ENCODE measurements at places on chromosomes 2 and 18.

DNA sequence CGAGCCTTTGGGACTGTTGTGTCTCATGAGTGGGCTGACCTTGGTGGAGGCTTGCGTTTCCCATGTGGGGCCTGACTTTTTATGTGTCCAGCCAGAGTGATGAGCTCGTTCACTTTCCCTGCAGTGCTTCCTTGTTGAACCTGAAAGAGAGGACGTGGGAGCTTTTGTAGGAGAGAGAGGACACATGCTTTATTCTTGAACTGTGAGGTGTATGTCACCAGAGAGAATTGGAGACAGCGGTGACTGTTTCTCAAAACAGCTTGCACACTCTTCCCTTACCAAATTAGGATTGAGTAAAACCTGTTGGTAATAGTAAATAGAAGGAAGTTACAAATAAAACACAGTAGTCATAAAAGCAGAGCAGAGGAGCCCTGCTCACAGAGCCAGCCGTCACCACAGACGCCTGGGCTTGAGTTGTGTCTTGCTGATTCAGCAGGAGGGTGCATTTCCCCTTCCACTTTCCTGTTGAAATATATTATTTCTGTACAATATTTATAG is 60.7 kb downstream of the INPP4A start:
- DNase-seq, result no peak

DNA sequence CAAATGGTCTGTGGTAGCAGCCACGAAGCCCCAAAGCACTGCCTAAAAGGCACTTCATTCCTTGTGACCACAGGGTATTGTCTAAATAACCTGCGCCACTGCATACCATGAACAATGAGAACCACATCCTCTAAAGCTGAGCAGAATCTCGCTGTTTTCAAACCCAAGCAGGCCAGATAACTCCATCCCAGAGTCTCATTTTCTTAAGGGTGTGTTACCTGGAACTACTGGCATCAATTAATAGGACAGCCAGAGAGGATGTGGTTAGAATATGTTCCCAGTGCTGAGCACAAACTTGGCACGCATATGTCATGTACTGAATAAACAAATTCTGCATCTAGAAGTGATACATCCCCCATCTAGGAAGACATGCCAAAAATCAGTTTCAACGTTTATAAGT is 13.0 kb downstream of the VPS4B start:
- peak; percentile 55 for DNase-seq

- no peak for DNase-seq
Measured at GRCh38 chr2:166167449-166167848, 39.6 kb upstream of the SCN1A start.

GRCh38 chr2:238905224-238905623 is 57.3 kb downstream of the TWIST2 start:
- DNase-seq, result no peak

GRCh38 chr18:3425446-3425845 is 24.5 kb upstream of the TGIF1 start:
- no peak for DNase-seq

DNA sequence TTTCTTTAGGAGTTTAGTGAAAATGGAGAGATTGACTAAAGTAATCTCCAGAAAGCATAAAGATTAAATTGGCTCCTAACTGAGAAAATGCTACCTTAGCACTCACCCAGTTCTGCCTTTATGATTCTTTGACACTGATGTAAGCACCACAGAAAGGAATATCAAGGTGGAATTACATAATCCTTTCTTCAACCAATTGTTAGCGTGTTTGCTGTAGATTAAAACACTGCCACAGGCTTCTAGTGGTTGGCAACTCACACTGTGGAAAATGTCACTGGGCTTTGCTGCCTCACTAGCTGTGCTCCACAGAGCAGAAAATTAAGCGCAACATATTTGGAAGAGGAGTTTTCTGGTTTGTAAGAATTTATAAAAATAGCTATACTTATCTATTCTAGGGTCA is 104.1 kb downstream of the DLGAP1 start:
- DNase-seq, result no peak

- no peak for DNase-seq
Measured at GRCh38 chr2:181255651-181256050, 201.5 kb upstream of the ITGA4 start.

DNA sequence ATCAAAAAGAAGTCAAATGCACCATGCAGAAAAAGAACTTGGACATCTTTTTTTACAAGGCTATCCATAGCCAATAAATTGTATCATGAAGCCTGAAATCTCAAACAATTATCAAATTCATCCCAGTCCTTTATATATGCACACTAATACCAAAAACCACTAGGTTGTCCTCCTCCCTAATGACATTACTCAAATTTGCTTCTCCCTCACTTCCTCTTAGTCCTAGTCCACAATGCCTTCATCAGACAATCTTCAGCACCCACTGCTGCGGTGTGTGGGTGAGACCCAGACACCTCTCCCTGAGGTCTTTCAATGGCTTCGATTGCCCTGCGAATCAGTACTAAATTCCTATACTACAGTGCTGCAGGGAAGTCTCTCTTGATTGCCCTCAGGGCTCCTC is 58.1 kb downstream of the CLASP1 start:
- DNase-seq, result no peak

DNA sequence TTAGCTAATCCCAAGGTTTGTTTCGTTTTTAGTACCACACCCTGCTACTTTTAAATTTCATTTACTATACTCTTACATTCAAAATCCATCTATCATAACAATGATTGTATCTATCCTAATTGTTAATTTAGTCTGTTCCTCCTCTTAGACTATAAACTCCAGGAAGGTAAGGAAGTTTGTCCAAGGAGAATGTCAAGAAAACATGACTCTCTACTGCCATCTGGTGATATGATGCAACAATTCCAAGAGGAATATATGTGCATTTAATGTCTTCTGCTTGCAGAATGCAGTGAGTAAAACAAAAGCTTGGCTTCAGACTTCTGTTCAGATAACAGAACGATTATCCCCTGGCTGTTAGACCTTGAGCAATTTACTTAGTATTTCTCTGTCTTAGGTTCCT is 1267.1 kb downstream of the LRP1B start:
- DNase-seq, result no peak

- DNase-seq, result no peak
Measured at GRCh38 chr2:147782141-147782930, 62.5 kb upstream of the ACVR2A start.

DNA sequence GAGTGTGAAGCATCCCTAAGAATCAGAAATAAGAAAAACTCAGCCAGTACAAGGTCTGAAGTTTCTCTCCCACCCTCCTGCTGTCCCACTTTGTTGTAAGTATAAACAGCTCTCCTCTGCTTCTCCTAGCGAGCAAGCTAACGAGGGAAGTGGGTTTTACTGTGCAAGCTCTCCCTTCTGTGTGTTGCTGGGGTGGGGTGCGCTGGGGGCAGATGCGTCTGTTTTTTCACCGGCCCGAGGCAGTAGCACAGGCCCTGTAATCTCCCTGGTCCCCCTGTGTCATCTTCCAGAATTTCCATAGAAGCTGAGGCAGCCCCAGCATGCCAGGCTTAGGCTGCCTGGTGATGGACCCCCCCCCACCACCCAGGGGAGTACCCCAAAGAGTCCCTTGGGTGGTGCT is 9.4 kb upstream of the CXCR4 start:
- no peak for DNase-seq

DNA sequence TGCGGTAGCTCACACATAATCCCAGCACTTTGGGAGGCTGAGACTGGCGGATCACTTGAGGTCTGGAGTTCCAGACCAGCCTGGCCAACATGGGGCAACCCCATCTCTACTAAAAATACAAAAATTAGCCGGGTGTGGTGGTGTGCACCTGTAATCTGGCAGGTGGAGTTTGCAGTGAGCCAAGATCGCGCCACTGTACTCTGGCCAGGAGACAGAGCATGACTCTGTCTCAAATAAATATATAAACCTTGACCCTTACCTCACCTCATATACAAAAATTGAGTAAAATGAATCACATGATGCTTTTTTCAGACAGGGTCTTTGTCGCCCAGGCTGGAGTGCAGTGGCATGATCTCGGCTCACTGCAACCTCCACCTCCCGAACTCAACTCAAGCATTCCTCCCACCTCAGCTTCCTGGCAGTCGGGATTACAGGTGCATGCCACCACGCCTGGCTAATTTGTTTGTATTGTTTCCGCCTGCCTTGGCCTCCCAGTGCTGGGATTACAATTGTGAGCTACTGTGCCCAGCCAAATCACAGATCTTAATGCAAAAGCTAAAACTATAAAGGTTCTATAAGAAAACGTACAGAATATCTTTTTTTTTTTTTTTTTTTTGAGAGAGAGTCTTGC is 25.3 kb downstream of the XPO1 start:
- no peak for DNase-seq

GRCh38 chr2:57479981-57480380 is 566.6 kb upstream of the VRK2 start:
- no peak for DNase-seq

DNA sequence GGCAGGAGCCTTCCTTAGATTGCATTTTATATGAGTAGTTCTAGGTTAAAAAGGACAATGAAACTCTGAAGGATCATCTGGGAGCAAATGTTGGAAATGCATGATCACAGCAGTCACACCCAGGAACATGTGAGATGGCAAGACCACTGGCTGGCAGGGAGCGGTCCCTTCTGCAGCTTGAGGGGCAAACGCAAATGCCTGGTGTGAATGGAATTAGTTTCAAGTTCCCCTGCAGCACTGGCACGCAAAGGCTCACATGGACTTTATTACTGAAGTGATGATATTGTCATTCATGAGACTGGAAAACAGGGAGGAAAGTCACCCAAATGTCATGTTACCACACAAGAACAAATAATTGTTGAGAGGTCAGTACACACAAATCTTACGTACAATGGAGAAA is 223.3 kb downstream of the FBXO15 start:
- no peak for DNase-seq

DNA sequence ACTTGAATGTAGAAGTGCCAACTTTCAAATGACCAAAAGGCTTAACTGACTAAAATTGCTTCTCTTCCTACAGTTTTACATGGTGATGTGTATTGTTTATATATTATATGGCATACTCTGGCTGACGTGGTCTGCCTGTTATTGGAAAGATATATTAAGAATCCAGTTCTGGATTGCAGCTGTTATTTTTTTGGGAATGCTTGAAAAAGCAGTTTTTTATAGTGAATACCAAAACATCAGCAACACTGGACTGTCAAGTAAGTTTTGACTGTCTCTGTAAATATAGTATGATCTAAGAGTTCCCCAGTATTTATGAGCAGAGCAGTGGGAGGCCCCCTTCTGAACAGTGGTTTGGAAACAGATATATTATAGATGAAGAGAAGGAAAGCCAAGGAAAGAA is 26.2 kb downstream of the TMEM87B start:
- no peak for DNase-seq

DNA sequence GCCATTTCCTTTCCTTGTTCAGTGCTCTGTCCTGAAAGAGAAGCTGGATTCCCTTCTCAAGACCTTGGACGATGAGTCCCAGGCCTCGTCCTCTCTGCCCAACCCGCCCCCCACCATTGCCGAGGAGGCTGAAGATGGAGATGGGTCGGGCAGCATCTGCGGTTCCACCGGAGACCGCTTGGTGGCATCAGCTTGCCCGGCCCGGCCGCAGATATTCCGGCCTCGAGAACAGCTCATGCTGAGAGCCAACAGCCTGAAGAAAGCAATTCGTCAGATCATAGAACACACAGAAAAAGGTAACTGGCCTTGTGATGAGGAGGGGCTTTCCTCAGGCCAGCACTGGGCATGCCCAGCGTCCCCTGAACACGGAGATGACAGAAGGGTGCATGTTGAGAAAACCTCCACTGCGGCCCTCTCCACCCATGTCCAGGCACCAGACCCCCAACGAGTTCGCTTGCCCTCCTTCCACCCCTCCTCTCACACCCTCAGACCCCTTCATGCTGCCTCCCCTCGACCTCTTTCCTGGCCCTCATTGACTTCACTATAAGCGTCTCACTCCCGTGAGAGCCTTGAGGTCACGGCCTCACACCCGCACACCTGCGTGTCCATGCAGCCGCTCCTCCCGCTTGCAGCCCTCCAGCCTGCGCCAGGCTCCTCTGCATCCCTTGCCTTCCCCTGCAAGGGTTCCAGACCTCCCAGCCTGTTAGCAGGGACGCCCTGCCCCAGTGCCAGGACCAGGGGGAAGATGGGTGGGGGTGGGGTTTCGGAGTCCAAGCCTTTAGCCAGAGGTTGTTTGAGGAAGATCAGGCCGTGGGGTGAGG is 95.0 kb downstream of the DGKD start:
- no peak for DNase-seq

- no peak for DNase-seq
Measured at GRCh38 chr2:154261473-154262027, 389.8 kb downstream of the GALNT13 start.

DNA sequence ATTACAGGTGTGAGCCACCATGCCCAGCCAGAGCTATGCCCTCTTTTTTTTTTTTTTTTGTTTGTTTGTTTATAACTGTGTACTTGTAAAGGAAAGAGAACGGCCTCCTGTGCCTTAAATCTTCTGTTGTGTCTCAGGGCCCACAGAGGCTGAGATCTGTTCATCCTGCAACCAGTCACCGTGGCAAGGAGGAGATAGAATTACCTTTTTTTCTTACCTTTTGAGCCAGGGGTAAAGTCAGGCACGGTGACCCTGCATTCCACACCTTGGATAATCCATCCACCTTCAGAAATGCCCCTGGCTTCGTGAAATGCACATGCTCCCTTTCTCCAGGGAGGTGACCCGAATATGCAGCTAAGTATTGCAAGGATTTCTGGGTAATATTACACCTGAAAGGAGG is 12.8 kb downstream of the NEDD4L start:
- DNase-seq, result no peak

DNA sequence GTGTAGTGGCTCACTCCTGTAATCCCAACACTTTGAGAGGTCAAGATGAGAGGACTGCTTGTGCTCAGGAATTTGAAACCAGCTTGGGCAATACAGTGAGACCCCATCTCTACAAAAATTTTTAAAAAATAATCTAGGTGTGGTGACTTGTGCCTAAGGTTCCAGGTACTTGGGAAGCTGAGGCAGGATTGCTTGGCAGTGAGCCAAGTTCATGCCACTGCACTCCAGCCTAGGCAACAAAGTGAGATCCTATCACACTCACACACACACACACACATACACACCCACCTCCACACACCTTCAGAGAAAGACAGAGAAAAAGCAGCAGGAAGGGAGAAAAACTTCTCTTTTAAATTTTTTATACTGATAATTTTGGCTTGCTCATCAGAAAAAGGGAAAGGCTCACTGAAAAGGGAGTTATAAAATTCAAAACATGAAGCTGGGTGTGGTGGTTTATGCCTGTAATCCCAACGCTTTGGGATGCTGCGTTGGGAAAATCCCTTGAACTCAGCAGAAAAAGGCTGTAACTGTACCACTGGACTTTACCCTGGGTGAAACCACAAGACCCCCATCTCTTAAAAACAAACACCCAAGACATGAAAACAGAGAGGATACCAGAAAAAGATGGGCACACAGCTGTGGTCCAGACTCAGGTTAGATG is 25.7 kb downstream of the FAM168B start:
- no peak for DNase-seq

GRCh38 chr18:39062426-39062825 is 1496.8 kb upstream of the CELF4 start:
- no peak for DNase-seq

DNA sequence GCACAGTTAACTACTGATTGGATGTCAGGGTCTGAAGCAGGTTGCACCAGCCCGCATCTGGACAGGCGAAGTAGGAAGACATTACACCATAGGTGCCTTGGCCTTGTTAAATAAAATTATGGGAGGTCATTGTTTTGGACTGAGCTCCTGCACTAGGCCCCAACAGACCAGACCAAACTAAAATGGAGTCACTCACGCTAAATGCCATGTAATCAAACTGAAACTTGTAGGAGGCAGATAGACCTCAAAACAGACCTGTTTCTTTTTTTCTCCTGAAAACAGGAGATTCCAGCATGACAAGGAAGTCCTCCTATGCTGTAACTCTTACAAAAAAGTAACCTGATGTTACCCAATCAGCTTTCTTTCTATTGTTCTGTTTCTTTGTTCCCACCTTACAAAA is 15.5 kb upstream of the NFU1 start:
- DNase-seq, result no peak

All from keratinocyte (primary cell).